Stimulated activated CD4-positive, alpha-beta T cell treated with anti-CD3 and anti-CD28 coated beads, Interleukin-1b, Interleukin-23, amount 100 ng/mL, for 48 hours (primary cell): ENCODE measurements at places on chromosomes 13 and 19.

DNA sequence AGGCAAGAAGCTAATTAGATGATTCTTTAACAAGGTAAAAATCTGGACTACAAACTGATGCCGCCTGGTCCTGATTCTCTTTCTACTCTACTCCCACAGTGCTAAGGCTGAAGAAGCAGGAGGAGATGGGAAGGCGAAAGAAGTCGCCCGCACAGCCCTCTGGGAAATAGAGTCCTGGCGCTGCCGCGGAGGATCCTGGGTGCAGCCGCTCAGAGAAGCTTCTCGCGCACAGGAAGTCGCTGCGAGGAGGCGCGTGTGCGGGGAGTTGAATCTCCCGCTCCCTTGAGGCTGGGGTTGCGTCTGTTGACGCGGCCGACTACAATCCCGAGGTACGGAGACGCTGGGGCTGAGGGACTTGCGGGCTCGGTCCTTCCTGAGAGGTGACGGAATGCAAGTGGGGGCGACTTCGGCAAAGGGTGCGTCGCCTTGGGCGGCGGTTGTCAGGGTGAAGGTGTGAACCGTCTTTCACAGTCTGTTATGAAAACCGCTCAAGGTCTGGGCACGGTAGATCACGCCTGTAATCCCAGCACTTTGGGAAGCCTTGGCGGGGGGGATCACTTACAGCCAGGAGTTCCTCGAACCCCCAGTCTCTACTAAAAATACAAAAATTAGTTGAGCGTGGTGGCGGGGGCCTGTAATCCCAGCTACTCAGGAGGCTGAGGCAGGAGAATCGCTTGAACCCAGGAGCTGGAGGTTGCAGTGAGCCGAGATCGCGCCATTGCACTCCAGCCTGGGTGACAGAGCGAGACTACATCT lies at the start of gene ZNF473:
TSS of gene ZNF473 (plus strand) at position 212 of the 756 bp plus-strand sequence. CDS start 5,078 bp downstream, outside the sequence.
- DNase-seq: peak; percentile 92

GRCh38 chr19:37413313-37414084 lies 42.6 kb downstream of the ZNF527 start:
- no peak for DNase-seq

- peak; percentile 25 for DNase-seq
Measured at GRCh38 chr13:108897955-108898354, 268.5 kb downstream of the MYO16 start.

DNA sequence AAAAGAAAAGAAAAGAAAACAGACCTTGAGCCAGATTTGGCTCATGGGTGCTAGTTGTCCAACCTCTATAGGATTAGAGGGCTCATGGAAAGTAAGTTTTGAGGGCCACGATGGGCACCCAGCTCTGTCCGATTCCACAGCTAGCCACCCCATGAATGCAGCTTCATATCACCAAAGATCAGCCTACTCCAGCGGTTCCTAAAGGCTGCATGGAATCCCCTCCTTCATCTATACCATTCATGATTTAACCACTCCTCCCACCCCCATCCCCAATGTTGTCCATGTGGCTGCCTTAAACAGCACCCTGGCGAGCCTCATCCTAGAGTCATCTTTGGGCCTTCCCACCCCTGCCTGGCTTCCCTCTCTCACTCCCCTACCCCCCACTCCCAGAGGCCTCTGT lies 2.1 kb downstream of the MVB12A start:
- no peak for DNase-seq

GRCh38 chr13:65868099-65868498 lies 1362.0 kb downstream of the PCDH9 start:
- no peak for DNase-seq

- no peak for DNase-seq
Measured at GRCh38 chr19:5308451-5309437, 31.9 kb downstream of the PTPRS start.

GRCh38 chr13:90535421-90535820 lies 812.1 kb upstream of the MIR17HG start:
- DNase-seq: no peak

- no peak for DNase-seq
Measured at GRCh38 chr13:97211300-97211699, 10.8 kb upstream of the MBNL2 start.
